ENCODE measurements at places on chromosomes 5 and 9. TPM values are rescaled to one million over a fixed set of nuclear protein-coding genes. Genes with fewer than 3 reads are reported as not detected.
A peak's percentile ranks its signal among the peaks of the same experiment; 100 is the strongest.

DIRAS2 gene
- 0.93 TPM for total RNA-seq

DNA sequence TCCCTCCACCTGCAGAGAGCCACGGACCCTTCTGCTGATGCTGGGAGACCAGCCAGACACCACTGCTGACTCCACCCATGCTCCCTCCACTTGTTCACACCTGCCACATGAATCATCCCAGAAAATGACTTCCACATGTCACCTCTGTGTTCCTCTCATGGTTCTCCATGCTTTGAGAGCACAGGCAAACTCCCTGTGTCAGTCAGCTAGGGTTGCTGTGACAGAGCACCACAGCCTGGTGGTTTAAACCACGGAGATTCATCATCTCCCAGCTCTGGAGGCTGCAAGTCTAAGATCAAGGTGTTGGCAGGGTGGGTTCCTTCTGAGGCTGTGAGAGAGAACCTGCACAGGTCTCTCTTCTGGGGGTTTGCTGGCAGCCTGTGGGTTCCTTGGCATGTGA is 381.4 kb downstream of the GADD45G start:
- no peak for DNase-seq

- no peak for DNase-seq
These were observed 171.9 kb downstream of the MAPKAP1 start for GRCh38 chr9:125534971-125535701.

DNA sequence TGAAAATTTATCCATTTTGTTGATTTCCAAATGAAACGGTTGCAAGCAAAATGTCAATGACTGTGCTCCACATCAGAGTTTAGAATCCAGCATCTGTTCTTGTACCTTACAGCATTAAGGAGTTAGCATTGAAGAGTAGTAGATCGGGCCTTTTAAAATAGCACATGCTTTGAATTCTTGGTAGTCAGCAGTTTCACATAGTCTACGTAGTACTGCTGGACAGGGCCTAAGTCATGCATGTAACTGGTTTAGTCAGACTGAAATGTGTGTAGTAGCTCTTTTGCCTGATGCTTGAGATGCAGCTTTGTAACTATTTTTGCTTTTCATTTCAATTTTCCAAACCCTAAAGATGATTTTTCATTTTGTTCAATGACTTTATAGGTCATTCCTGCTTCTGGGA is 19.8 kb downstream of the LECT2 start:
- DNase-seq, result peak; percentile 54

EIF4EBP3 gene
- total RNA-seq, result 2.6 TPM

POU5F2 gene
- 0.89 TPM for total RNA-seq

DNA sequence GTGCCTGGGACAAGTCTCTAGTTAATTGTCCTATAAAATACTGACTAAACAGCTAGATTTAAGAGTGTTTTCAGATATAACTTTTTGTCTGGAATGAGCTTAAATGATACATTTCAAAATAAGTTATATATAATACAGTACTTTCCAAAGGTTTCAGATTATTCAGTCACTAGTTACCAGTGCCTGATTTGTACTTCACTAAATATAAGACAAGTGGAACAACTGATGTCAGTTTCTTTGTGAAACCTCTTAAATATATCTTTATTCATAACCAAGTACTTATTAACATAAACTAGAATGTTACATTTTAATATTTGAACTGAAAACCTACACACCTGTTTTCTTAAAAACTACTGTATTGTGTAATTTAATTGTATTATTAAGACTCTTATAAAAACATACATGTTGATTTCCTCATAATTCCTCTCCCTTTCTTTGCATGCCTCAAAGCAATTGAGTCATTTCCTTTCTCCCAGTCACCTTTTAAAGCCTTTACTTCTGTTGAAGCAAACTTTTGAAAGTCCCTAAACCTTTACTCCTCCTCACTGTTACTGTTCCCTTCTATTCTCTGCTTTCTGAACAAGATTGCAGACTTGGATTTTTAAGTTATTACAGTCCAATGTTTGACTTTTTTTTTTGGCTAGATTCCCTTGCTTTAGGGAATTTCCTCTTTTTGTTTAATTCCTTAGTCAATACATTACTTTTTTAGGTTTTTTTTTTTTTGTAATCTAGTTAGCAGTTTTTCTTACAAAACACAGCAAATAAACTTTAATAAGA is 8.7 kb upstream of the SEMA6A start:
- peak; percentile 53 for DNase-seq

INSL6 gene
- not detected for total RNA-seq

GRCh38 chr5:157384971-157385709 is 74.9 kb upstream of the NIPAL4 start:
- peak; percentile 95 for DNase-seq

- peak; percentile 67 for DNase-seq
These were observed 457.3 kb downstream of the DMAC1 start for GRCh38 chr9:7342229-7342628.

AK8 gene
- 0.58 TPM for total RNA-seq

PCDHB14 gene
- total RNA-seq, result 4.8 TPM

ALDOB gene
- 0.40 TPM for total RNA-seq
